Activated naive CD4-positive, alpha-beta T cell treated with anti-CD3 and anti-CD28 coated beads, Interleukin-2, amount 10 ng/mL, durations not matched to agents 5 hours and 36 hours (primary cell): ENCODE measurements at places on chromosomes 16 and 17. TPM values are rescaled to one million over a fixed set of nuclear protein-coding genes. Genes with fewer than 3 reads are reported as not detected.

HOXB5 gene
- total RNA-seq = not detected

CCL1 gene
- total RNA-seq = 0.58 TPM

SEZ6L2 gene
- not detected for total RNA-seq

CES3 gene
- total RNA-seq = 4.8 TPM

BRCA1 gene
- 45.9 TPM for total RNA-seq

TLCD2 gene
- total RNA-seq = 0.10 TPM

TOX3 gene
- not detected for total RNA-seq

ITGB4 gene
- 1.6 TPM for total RNA-seq

USP43 gene
- total RNA-seq = 0.07 TPM

SGSH gene
- 43.3 TPM for total RNA-seq

C17orf100 gene
- total RNA-seq = 4.3 TPM

KRTAP4-1 gene
- not detected for total RNA-seq

NPIPB9 gene
- total RNA-seq = 1.2 TPM

ADAMTS18 gene
- total RNA-seq = not detected

IRX3 gene
- total RNA-seq = 0.50 TPM

ASB16 gene
- total RNA-seq = 0.23 TPM

CTRB2 gene
- total RNA-seq = not detected

CASKIN1 gene
- 0.39 TPM for total RNA-seq

MMP2 gene
- not detected for total RNA-seq

SHISA9 gene
- total RNA-seq = not detected

TBC1D3K gene
- total RNA-seq = not detected

KCNG4 gene
- total RNA-seq = not detected

ABCC3 gene
- total RNA-seq = not detected

KCNH6 gene
- not detected for total RNA-seq

CDH16 gene
- not detected for total RNA-seq

CACNG4 gene
- not detected for total RNA-seq

TPPP3 gene
- not detected for total RNA-seq

KPNB1 gene
- total RNA-seq = 312 TPM

SULT1A2 gene
- total RNA-seq = 0.38 TPM

NUPR1 gene
- not detected for total RNA-seq

SLFN5 gene
- total RNA-seq = 242 TPM

RGS9 gene
- total RNA-seq = 3.6 TPM

SALL1 gene
- not detected for total RNA-seq

EPOP gene
- 8.9 TPM for total RNA-seq

NHERF1 gene
- total RNA-seq = 256 TPM

KRTAP4-2 gene
- not detected for total RNA-seq

TADA2A gene
- total RNA-seq = 41.8 TPM

CRYBA1 gene
- not detected for total RNA-seq

IGFALS gene
- total RNA-seq = 0.15 TPM

CD300LF gene
- total RNA-seq = not detected

ZSWIM7 gene
- total RNA-seq = 19.5 TPM

MT1F gene
- 23.7 TPM for total RNA-seq

EVPL gene
- 0.14 TPM for total RNA-seq

OGFOD1 gene
- 34.8 TPM for total RNA-seq

USP7 gene
- total RNA-seq = 155 TPM

MARCHF10 gene
- total RNA-seq = not detected

CNTD1 gene
- not detected for total RNA-seq

SULT1A4 gene
- total RNA-seq = 3.6 TPM

GPR142 gene
- not detected for total RNA-seq

AXIN2 gene
- 25.8 TPM for total RNA-seq

CES5A gene
- not detected for total RNA-seq

PDILT gene
- total RNA-seq = not detected

NECAB2 gene
- total RNA-seq = not detected
